ENCODE measurements at places on chromosomes 11 and 22.

DNA sequence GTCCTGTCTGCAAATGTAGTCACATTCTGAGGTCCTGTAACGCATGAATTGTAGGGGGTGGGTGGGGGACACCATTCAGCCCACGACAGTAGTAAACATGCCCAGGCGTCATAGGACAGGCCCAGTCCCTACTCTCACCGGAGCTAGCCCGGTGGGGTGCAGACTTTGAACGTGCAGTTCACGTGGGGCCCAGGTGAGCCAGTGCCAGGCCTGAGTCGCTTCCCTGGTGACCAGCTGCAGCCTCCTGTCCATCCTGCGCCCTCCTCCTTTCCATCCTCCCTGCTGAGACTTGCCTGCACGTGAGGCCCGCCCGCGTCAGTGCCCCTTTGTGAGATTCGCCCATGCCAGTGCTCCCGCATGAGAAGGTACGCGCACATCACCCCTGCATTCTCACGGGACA is 116.8 kb downstream of the WNT7B start:
- no peak for DNase-seq

GRCh38 chr11:123546515-123546914 is 107.9 kb downstream of the SCN3B start:
- DNase-seq, result no peak

GRCh38 chr11:85628771-85629341 is 463 bp downstream of the TMEM126B start:
- peak; percentile 56 for DNase-seq

DNA sequence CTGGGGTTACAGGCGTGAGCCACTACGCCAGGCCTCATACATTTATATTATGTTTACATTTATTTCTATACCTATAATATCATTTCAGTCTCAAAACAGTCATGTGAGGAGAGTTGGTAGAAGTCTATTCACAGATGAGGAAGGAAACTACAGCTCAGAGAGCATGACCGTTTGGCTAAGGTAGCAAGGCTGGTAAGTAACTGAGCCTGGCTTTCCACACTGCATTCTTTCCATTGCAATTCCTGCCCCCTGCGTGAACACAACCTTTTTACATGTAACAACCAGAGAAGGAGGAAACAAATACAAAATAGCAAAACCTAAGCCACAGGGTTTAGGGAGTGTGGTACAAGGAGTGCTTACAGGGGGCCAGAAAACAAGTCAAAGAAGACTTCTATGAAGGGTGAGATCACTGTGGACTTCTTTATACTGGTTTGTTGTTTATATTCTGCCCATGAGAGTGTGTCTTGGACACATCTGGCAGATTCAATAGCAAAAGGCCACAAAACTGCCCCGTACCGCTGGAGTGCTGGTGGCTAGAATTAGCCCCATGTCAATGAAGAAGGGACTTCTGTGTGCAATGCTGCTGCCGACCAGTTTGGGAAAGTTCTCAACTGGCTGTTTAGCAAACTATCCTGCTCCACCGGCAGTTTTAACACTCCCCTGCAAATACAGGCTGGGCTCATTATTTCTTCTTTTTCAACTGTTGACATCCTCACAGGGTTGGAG is 19.0 kb downstream of the MICAL3 start:
- DNase-seq, result no peak

All from activated CD8-positive, alpha-beta T cell treated with anti-CD3 and anti-CD28 coated beads for 36 hours (primary cell).